ENCODE measurements at places on chromosomes 13 and 19.
A peak's percentile ranks its signal among the peaks of the same experiment; 100 is the strongest.

DNA sequence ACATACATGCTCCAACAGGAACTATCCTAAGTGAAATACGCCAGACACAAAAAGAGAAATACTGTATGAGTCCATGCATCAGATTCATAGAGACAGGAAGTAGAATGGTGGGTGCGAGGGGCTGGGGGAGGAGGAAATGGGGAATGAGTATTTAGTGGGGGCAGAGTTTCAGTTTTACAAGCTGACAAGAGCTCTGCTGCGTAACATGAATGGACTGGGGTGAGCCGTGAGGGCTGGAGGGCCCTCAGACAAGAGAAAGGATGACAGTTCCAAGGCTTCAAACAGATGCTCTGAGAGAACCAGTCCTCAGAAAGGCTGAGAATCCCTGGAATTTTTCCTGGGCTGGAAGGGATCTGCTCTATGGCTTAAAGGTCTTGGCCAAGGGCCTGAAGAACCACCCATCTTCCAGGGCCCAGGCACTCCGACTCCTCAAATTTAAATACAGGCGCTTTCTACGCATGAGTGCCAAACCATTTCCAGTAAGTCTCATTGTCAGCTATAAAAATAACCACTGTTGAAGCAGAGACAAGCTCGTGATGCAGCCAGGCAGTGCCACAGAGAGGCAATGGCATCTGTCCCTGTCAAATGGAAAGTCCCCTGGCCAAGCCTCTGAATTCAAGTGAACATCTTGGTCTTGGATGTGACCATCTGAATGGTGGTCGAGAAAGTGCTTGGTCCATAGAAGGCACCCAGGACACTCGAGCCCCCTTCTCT, 17.5 kb downstream of the KLF2 start:
- DNase-seq = peak; percentile 64

GRCh38 chr19:19101540-19101939, 36.7 kb downstream of the TMEM161A start:
- DNase-seq = no peak

DNA sequence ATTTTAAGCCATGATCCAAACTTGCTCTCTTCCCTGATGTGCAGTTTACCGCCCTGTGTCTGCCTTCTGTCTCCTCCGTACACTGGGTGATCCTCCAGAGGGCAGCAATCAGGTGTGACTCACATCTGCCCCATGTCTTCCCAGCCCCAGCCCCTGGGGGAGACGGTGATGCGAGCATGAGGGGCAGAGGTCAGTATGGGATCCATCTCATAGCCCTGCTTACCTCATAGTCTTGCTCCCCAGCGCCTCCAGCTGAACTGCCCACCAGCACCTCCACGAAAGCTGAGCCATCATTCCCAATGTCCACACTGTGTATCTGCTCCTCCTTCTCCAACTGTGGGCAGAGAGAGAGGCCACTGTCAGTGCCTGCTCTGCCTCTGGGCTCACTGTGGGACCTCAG, 14.6 kb downstream of the XRCC1 start:
- DNase-seq = peak; percentile 12

DNA sequence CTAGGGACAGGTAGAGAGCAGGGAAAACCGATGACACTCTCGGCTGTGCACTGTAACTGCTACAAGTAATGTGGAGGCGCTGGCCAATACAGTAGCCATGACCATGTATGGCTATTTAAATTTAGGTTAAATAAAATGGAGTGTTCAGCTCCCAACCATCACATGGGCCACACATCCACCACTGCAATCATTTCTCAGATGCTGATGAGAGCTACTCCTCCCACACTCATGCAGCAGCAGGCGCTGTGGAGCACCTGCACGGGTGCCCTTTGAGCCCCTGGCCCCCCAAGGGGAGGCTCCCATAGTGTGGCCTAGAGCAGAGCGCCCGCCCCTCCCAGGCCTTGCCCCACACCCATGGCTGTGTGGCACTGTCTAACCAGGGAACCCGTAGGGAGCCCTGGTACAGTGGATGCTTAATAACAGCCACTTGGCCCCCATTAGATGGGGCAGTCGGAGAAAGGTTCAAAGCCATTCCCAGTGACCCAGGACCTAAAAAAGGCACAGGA, 6.0 kb downstream of the ACP4 start:
- no peak for DNase-seq

DNA sequence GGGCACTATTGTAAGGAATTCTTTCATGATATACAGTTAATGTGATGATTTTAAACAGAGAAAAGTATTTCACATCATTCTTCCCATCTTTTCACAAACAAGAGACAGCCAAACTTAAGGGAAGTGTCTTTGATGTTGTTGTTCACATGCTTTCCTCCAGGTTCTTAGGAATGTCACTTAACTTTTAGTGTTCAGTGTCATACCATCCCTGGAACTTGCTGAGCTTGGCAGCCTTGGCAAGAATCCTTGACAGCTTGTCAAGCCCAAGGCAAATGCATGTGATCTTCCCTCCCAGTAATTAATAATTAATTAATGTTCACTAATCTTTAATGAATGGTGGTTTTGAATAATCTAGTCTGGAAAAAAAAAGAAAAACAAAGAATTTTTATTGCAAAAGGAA, 727.9 kb upstream of the PRR20A start:
- DNase-seq = no peak

DNA sequence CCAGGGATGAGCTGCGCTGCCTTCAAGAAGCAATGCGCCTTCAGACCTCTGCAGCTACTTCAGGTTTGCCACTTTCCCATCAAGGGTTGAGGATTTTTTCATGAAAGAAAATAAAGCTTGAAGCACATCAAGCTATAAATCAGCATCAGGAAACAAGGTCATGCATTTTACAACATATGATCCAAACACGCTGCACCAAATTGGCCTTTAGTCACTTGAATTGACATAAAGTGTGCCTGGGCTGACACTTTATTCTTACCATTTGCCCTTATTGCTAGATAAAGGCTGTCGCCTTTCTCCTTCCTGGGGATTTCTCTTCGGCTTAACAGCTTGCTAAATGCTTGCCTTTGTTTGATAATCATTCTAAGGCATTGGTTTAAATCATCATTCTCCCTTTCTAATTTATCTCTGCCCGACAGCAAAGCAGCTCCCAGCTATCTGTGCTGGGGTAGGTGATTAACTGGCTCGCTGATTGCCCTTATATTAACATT, 87.7 kb downstream of the LHFPL6 start:
- no peak for DNase-seq

DNA sequence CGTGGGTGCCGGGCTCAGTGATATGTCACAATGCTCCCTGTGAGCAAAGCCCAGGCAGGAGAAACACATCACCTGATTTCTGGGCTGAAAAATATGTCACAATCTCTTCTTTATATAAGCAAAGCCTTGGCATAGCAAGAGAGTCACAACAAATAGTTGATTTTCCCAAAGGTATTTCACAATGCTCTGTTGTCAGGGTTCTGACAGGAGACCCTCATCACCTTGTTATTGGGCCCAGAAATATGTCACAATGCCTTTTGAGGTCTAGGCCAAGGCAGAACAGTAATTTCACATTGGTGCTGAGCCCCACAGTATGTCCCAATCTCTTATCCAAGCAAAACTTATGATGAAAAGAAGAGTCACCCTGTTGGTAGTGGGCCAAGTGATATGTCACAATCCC, 125.7 kb downstream of the ZNF675 start:
- DNase-seq = no peak

DNA sequence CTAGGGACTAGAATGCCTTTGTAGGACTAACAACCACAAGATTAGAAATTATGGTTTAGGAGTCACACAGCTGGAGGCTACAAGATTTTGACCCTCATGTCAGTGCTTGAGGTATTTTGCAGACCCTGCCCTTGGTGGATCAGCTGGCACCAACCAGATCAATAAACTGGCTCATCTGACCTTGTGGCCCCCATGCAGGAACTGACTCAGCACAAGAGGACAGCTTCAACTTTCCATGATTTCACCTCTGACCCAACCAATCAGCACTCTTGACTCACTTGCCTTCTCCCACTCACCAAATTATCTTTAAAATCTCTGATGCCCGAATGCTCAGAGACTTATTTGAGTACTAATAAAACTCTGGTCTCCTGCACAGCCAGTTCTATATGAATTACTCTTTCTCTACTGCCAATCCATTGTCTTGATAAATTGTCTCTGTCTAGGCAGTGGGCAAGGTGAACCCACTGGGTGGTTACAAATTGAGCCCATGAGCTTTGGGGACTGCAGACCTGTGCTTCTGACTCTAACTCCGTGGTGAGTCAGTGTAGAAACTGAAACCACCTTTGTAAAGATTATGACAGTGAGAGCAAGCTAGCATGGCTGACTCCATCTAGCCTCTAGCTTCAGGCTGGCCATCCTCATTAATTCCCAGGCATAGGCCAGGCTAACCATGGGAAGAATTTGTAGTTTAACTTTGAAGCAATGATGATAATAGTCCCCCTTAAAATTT, 33.9 kb upstream of the CEACAM8 start:
- DNase-seq = no peak

GRCh38 chr19:48491793-48492123, 19.9 kb downstream of the LMTK3 start:
- no peak for DNase-seq

- no peak for DNase-seq
Measured at GRCh38 chr19:10317045-10317856, 1.4 kb upstream of the FDX2 start.

DNA sequence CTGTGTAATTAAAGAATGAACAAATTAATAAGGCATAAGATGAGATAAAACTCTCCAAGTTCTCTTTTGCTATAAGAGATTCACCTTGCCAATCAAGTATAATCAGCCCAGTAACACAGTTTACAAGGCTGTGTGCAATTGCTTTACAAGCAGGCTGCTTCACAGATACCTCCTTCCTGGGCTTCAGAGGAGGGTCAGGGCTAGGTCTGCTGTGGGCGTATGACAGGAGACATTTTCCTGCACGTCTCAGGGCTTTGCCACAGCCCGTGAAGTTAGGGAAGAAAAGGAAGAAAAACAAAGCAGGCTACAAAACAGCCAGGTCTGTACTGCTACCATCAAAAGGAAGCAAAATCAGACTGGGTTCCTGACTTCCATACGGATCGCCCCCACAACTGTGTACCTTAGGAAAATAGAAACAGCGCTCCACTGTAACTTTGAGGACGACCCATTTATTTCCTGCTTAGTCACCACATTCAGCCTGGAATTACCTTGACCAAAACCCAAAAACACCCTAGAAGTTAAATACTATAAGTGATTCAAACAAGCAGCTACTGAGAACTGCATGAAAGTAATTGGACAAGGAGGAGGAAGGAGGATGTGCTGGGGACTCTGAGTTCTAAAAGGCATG, 12.4 kb downstream of the EFNB2 start:
- DNase-seq = no peak

DNA sequence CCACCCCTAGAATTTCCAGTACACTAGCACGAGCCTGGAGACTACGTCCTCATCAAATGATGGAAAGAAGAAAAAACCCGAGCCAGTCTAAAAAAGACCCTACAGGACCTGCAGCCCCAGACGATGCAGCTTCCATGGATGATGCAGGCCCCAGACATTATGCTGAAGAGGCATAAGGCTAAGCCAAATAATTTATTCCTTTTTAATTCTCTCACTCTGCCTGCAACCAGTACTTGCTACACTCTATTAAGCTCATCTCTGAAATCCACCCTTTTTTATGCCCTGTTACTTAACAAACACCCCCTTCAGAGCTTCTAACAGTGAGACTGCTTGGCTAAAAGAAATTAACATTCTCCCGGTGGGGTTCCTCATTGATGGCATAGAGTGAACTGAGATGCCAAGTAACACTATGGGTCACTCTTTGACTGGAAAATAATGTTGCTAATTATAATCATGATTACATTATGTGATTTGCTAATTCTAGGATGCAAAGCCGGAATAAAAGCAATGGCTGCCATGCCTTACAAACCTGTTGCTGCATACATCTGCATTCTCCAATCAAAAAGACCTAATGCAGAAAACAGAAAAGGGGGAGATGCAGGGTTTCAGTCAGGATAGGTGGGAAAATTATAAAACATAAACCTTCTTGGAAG, 1462.4 kb downstream of the UQCRFS1 start:
- DNase-seq = no peak

DNA sequence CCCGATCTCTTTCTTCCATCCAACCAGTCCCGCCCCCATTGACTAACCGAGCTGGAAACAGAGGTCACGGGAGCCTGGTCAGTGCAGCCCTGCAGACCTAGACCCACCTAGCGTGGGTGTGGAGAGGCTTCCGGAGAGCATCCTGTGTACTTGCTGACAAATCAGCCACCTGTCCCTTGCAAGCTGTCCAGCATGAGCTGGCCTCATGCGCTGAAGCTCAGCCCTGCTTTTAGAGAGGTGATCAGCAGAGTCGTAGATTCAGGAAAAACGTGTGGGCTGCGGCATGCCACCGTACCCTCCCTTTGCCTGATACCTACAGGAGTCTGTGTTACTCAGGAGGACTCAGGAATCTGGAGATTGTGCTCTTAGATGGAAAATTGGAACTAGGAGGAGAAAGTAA, 80.3 kb upstream of the UQCRFS1 start:
- DNase-seq = no peak

DNA sequence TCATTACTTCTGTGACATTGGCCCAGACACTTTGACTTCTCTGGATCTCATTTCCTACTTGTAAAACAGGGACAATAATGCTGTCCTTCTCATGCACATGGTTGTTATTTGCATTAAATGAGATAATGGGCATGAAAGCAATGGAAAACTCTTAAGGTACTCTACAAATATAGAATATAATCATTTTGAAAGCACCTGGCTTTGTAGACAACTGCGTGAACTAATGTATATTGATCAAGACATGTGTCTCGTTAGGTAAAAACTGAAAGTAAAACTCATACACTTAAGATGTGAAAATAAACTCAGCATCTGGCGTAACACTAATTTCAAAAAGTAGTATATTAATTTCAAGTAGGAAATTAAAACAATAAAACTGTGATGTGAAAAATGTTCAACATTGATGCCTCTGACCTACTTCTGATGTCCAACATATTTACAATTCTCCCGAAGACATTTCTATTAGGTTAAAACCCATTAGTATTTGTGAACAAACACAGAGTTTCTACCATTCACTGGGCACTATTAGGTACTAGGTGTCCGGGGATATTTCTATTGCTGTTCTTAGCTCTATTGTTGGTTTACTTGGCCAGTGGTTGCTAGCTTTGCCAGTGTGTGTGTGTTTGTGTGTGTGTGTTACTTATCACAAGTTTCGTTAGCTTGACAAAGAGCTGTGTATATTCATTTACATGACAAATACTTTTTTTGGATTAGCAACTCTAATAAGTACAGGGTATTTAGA, 220.5 kb downstream of the KCNRG start:
- DNase-seq = no peak

DNA sequence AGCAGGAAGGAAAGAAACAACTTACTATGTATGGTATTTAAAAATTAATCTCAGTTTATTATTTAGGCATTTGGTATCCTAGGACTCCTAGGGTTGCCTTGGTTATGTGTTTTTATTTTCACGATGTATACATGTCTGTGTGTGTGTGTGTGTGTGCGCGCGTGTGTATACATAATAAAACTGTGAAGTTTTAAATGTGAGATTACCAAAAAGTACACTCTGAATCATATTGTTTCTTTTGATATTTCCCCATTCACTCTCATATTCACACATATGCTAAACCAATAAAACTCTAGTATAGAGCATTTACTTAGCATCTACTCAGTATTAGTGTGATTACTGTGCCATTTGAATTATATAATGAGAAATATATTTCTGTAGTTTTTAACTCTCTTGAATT, 30.8 kb upstream of the NDFIP2 start:
- no peak for DNase-seq
